ENCODE measurements at places on chromosomes 12 and 14.

DNA sequence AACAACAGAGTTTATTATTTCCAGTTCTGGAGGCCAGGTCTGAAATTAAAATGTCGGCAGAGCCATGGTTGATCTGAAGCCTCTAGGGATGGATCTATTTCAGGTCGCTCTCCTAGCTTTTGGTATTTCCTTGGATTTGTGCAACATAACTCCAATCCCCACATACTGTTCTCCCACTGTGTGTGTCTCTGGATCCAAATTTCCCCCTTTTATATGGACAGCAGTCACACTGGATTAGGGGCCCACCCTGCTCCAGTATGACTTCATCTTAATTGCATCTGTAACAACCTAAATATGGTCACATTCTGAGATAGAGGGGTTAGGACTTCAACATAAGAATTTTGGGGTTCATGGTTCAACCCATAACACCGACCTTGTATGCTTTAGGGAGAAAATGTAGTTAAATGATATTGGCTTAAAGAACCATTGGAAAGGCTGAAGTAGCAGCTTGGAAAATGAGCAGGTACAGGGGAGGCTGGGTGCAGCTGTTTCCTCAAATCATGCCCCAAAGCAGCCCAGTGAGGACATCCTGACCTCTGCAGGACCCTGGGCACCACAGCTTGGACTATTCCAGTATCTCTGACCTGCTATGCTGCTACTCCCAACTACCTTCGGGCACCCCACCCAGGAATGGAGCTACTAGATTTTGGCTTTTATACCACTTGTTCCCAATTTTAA, 13.9 kb upstream of the MDM2 start:
- no peak for DNase-seq

GRCh38 chr14:105525861-105526775, at the start of gene TMEM121:
Gene TMEM121 (plus strand): TSS chr14:105526583. CDS start chr14:105528835, 2,252 bp downstream.
- no peak for DNase-seq

GRCh38 chr12:121804417-121805111, 755 bp downstream of the SETD1B start:
- DNase-seq = peak; percentile 39

DNA sequence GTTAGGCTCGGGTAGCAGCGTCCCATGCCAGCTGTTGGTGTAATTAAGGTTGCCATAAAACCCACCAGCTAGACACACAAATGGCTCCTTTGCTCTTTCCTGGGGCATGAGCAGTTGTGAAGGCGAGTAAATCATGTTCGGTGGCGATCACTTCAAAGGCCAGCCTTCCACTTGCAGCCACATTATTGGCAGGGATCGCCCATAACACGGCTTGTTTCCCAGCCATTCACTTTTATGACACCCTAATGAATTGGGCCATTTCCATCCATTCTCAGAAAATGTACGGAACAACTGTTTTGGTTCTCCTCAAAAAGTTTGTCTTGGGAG, 63.4 kb downstream of the BEGAIN start:
- no peak for DNase-seq

- DNase-seq = no peak
Measured at GRCh38 chr14:100288382-100289185, 17.7 kb downstream of the SLC25A29 start.

- DNase-seq = peak; percentile 27
Measured at GRCh38 chr12:122981587-122982476, 1.4 kb downstream of the ARL6IP4 start.

DNA sequence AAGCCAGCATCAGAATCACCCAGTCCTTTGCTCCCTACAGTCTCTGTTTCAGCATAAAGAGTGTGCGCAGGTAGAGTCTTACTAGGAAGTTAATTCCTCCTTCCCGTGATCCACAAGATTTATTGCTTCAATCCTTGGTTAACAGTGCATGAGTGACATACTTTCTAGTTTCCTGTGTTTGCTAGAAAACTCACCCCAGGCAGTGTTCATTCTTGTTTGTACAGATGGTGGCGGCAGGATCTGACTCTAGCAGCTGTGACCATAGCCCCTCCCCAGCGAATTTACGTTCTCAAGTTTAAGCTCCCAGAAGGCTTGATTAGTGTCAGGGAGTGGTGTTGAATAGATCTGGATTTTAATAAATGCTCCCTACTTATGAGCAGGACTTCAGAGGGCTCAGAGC, 75.9 kb upstream of the ANO2 start:
- no peak for DNase-seq

- no peak for DNase-seq
Measured at GRCh38 chr12:9064815-9065606, 50.7 kb downstream of the A2M start.

DNA sequence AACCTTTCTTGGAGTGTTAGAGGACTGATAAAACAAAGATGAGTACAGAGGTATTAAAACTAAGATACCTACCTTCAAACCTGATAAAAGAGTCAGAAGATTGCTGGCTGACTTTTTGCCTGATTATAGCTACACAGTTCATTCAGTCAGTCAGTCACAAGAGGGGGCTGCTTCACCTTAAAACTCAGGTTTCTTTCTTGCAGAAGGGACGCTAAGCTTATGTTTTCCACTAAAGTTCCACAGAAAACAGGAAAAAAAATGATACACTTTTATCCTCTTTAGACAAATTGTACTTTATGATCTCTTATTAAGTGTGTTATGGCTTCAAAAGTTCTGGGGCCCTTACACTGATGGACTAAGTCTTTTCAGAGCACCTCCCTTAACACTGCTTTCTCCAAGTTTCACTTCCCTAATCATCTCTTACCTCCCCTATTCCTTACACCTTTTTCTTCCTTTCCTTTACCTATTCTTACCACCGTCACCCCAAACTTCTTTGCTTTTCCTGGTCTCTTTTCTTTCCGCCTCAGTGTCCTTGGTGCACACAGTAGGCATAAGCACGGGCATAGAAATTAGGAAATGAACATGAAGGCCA, 448.7 kb upstream of the OR4E1 start:
- no peak for DNase-seq

GRCh38 chr12:93115198-93115601, 186.1 kb upstream of the EEA1 start:
- DNase-seq = no peak

DNA sequence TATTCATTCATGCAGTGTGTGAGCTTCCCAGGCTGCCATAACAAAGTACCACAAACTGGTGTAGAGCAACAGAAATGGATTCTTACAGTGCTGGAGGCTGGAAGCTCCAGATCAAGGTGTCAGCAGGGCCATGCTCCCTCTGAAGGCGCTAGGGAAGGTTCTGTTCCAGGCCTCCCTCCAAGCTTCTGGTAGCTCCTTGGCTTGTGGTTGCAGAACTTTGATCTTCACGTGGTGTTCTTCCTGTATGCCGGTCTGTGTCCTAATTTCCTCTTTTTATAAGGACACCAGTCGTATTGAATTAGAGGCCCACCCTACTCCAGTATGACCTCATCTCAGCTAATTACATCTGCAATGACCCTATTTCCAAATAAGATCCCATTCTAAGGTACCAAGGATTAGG, 3.1 kb downstream of the OTUB2 start:
- DNase-seq = peak; percentile 69

- no peak for DNase-seq
Measured at GRCh38 chr12:96828169-96828789, 78.8 kb upstream of the NEDD1 start.

DNA sequence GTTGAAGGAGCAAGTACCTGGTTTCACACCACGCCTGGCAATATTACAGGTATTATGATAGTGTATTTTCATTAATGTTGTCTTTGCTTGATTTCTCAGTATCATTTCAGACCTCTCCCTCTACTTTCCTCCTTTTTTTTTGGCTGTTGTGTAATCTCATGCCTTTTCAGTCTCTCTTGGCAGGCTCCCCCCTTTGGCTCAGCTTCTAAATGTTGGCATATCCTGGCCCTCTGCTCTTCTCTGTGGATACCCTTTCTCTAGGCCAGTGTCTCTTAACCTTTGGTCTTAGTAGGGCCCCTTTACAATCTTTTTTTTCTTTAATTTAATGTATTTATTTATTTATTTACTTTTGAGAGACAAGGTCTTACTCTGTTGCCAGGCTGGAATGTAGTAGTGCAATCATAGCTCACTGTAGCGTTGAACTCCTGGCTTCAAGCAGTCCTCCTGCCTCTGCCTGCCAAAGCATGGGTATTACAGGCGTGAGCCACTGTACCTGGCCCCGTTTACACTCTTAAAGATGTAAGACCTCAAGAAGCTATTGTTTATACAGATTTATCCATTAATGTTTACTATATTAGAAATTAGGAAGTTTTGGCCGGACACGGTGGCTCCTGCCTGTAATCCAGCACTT, 12.8 kb downstream of the MTHFD1 start:
- DNase-seq = no peak

DNA sequence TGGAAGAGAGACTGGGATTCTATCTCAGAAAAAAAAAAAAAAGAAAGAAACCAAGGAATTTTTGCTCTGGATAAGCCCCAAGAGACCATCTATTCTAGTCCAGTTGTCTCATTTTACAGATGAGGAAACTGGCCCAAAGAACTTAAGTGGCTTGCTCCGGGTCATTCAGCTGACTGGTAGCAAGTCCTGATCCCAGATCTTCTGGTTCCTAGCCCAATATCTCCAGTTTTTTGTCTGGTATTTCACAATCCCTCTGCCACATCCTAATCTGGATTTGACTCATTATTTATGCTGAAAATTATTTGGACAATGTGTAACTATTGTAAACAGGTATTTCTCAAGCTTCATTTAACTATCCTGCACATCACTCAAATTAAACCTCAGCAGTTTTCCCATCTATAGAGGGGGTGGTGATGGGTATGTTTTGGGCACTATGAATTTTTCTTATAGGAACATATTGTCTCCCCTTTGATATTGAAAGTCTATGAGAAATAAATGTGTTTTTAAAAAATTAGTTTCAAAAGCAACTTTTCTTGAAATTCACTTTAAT, 43.4 kb downstream of the PPP2R5E start:
- DNase-seq = no peak

- no peak for DNase-seq
Measured at GRCh38 chr12:104702565-104703139, 245.9 kb downstream of the CHST11 start.

GRCh38 chr14:70640938-70641547, 673 bp upstream of the TTC9 start:
- no peak for DNase-seq

DNA sequence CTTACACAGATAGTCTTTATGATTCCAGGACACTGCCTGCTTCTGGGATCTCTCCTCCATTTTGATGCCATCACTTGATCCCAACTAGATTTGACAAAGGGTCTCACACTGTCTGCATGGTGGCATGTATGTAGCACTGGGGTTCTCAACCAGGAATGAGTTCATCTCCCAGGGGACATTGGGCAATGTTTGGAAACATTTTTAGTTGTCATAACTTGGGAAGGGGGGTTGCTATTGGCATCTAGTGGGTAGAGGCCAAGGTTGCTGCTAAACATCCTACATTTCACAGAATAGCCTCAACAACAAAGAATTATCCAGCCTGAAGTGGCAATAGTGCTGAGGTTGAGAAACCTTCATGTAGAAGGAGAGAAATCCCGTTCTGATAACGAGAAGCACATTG, 376.2 kb downstream of the DPF3 start:
- no peak for DNase-seq

- DNase-seq = no peak
Measured at GRCh38 chr12:88865537-88865936, 285.3 kb upstream of the KITLG start.

GRCh38 chr12:115683240-115683780, 594.2 kb downstream of the MED13L start:
- no peak for DNase-seq

DNA sequence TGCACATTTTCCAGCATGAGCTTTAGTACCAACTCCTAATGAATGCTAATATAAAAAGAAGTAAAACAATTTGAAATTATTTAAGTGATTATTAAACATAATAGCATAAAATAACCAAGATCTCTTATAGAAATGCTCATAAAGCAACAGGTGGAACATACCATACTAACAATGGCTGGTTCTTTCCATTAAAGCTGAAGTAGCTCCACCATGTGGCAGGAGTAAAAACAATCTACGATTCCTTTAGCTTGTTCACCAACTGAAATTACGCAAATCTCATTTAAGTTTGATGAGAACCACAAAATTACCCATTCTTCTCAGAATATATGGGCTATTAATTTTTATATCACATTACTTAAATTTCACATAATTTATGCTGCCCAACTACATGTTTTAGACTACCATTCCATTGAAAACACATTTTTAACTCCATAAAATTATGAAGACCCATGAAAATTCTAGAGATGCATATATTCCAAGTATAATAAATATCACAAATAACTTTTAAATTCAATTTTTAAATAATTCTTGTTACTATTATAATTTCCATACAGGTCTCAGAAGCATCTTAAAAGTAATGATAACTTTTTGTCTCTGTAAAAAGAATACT, 213.6 kb downstream of the DAD1 start:
- DNase-seq = peak; percentile 44

All from MV-4-11 (cell line).